ENCODE measurements at places on chromosomes 3 and 15.

DNA sequence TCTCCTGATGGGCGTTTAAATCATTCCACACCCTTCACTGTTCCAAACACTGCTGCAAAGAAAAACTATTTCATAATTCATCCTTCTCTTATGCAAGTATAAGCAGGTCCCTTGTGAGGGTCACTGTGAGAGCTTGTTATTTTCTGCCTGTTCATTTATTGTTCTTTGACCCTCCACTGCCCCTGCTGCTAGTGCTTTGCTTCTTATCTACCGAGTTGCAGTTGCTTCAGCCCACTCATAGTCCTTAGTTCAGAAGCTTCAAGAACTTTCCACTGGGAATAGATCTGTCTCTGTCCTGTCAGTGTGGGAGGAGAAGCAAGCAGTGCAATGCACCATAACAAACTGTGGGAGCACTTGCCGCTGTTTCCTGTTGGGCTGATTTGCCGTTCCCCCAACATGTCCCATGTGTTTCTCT is 39.8 kb downstream of the RIOX2 start:
- no peak for DNase-seq

GRCh38 chr15:78457101-78457500 is 19.1 kb downstream of the IREB2 start:
- DNase-seq = no peak

DNA sequence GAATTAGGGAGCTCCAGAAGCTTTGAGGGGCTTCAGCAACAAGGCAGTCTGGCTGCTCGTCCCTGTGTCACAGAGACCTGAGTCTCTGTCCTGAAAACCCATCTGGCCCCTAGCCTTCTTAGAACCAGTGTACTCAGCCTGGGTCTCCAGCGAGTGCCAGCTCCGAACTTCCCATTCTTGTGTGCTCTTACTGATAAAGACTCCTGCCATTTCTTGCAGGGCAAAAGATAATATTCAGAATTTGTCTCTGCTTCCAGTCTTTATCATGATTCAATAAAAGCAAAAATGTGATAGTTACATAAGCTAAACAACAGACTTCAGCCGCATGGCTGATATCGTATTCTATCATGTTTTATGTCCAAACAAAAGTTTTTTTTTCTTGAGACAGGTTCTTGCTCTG is 36.0 kb upstream of the BCL2A1 start:
- no peak for DNase-seq

DNA sequence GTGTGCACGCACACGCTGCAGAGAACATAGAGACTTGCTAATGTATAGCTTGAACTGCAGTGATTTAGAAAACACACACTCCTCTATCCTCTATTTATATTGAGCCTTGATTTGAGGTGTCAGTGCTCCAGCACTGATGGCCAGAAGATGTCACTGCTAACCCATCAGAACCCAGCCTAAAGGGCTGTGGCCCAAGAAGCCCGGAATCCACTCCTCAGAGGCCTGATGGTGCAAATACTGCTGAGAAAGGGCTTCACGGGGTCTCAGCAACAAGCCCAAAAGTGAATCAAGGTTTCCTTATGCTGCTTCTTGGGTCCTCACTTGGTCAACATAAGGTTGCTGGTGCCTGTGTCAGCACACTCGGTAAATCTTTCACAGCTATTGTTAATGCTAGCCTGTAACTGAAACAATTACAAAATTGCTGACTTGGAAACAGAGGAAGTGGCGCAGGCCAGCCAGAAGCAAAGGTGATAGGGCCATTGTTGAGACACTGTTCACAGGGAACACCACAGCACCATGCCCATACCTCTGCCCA is 60.3 kb downstream of the HEG1 start:
- peak; percentile 76 for DNase-seq

DNA sequence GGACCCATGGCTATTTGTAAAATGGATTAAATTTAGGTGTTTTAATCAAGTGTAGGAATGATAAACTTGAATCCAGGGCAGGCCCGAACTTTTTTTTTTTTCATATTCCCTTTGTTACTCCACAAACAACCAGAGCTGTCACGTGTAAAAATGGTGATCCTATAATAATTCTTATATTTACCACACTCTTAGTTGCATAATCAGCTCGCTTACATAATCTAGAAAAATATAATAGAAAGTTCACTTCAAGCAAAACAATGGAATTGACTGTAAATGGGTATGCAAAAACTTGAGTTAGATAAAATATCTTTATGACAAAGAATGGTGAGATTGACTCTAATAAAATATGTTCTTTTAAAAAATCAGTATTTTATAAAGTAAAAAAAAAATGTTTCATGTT is 2.1 kb upstream of the PAQR9 start:
- no peak for DNase-seq

DNA sequence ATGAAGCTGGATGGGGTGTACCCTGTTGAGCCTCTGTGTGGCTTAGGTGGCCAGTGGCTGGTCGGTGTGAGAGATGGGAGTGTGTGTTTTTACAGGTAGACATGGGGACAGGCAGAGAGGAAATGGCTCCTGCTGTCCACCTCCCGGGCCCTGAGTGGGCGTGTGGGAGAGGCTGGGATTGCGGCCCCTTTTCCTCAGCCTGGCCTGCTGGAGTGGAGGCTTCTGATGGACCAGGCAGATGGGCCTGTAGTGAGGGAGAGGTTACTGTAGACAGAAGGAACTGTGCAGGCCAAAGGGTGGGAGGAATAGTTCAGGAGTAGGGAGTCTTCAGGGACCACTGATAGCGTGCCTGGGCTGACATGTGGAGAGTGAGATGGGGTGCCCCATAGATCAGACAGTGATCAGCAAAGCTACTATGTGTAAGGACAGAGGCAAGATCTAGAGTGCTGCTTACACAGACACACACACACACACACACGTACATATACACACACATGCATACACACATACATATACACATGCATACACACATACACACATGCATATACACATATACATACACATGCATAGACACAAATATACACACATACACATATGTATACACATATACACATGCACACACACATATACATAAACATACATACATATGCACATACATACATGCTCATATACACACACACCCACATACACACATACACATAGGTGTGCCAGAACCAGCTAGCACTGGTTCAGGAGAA is 26.4 kb downstream of the ACAA1 start:
- DNase-seq = no peak

DNA sequence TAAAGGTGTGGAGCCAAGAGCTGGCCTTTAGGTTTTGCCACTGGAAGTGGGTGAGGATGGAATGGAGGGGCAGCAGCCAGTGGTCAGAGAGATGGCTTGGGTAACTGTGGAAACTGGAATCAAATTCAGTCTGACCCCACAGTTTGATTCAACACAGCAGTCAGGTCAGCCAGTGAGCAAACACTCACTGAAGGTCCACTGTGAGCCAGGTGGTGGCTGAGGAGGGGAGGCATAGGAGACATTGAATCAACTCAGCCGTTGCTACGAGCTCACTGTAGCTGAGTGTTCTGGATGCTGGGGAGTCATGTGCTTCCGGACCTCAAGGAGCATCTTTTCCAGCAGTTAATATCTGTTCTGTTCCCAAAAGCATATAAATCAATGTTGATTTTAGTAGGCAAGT is 37.5 kb downstream of the LPP start:
- DNase-seq = no peak

- no peak for DNase-seq
These were observed 12.3 kb downstream of the MEGF11 start for GRCh38 chr15:66241087-66241907.

DNA sequence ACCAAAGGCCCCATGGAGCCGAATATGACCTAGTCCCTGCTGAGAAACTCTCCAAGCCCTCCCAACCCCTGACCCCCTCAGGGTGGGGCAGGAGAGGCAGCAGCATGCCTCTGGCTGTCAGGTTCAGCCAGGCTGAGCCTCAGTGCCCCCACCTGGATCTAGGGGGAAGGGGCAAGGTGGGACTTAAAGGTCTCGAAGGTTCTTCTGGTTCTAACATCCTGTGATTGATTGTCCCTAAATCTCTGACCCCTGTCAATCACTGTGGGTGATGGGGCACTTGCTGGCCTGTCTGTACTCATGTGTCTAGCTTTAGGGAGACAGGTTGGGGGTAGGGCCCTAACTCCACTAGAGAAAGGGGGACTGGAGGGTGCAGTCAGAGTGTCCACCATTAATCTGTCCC is 13.8 kb downstream of the NBEAL2 start:
- no peak for DNase-seq

DNA sequence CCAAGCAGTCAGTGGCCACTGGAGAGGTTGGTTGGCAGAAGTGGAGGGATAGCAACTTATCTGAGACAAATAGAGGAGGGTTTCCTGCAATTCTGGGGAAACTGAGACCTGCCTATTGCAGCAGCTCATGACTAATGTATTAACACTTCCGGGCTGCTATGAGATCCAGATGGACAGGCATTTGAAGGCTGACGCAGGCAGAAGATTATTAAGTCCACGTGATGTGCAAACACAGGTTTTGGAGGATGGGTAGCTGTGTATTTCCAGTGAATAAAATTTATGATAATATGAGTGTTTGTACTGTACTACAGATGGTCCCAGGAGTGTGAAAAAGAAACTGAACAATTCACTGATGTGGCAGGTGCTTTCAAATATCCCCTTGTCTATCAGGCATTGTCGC is 28.5 kb upstream of the CFAP161 start:
- no peak for DNase-seq

- DNase-seq = no peak
These were observed 233.1 kb downstream of the VPS13C start for GRCh38 chr15:61827131-61827530.

DNA sequence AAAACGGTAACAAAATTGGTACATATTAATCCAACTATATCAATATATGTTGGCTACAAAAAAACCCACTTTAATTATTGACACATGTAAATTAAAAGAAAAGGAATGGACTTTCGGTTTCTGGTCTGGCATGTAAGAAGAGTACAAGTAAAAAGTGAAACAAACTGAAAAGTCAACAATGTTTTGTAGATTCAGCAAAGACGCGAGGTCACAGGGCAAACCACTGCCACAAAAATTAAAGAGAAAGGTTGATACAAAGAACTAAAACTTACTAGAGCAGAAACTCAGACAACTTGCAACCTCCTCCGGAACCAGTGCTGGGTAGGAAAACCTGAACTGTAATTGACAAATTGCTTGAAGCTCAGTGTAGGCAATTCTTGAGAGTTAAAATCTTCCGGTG is 110.6 kb upstream of the ARPP21 start:
- DNase-seq = no peak

- DNase-seq = no peak
These were observed 509.1 kb downstream of the SHQ1 start for GRCh38 chr3:72338942-72339669.

GRCh38 chr15:81087694-81088093 is 46.4 kb upstream of the CFAP161 start:
- DNase-seq = no peak

GRCh38 chr3:8555113-8555661 is 53.6 kb downstream of the LMCD1 start:
- no peak for DNase-seq

GRCh38 chr15:54273928-54274327 is 295.7 kb downstream of the UNC13C start:
- no peak for DNase-seq

GRCh38 chr3:179309225-179310078 is 13.4 kb upstream of the ZNF639 start:
- DNase-seq = no peak

GRCh38 chr15:85906640-85907039 is 111.9 kb upstream of the KLHL25 start:
- no peak for DNase-seq

DNA sequence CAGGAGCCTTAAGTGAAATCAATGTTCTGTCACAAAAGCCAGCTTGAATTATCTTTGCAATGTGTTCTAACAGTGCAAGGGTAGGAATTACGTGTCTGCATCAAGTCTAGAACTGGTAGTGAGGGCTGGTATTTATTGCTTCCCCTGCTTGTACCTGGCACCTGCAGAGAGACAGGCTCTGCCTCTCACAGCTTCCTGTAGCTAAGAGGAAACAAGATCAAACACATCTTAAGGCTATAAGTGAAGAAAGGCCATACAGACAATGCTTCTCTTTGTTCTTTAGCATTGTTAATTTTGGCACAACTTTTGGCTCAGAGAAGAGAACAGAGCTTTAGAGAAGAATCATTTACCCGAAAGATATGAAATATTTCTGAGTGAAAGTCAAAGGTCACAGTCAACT is 479.9 kb downstream of the GRM7 start:
- DNase-seq = no peak

DNA sequence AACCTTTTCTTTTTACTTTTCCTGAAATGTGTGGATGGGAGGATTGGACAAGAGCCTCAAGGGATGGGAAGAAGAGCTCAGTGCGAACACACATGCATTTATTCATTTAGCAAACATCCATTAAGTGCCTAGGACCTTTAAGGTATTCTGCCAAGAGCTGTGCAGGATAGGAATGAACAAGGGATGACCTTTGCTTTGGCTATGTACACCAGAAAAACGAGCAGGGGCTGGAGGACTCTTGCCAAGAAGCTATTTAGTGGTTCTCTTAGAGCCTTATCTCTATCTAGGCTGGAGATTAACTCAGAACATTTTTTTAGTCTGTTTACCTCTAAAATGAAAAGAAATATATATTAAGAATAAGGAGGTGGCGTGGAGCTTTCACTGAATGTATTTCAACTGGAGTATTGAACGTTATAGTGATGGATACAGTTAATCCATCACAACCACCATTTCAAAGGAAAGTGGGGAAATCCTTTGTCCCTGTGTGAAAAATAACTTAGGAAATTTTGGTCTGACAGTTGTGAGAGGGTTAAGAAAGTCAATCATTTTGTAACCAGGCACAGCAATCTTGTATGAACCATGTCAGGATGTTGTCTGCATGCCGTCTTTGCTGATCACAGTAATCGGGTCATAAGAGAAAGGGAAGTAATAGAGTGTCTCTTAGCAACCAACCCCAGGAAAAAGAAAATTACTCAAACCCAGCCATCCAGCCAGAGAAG is 279.0 kb downstream of the LPP start:
- no peak for DNase-seq

GRCh38 chr3:184757022-184757651 is 45.3 kb upstream of the MAGEF1 start:
- DNase-seq = no peak

- DNase-seq = no peak
These were observed 33.6 kb upstream of the ETV5 start for GRCh38 chr3:186142393-186142932.

GRCh38 chr15:51227940-51228732 is 110.3 kb downstream of the CYP19A1 start:
- no peak for DNase-seq

DNA sequence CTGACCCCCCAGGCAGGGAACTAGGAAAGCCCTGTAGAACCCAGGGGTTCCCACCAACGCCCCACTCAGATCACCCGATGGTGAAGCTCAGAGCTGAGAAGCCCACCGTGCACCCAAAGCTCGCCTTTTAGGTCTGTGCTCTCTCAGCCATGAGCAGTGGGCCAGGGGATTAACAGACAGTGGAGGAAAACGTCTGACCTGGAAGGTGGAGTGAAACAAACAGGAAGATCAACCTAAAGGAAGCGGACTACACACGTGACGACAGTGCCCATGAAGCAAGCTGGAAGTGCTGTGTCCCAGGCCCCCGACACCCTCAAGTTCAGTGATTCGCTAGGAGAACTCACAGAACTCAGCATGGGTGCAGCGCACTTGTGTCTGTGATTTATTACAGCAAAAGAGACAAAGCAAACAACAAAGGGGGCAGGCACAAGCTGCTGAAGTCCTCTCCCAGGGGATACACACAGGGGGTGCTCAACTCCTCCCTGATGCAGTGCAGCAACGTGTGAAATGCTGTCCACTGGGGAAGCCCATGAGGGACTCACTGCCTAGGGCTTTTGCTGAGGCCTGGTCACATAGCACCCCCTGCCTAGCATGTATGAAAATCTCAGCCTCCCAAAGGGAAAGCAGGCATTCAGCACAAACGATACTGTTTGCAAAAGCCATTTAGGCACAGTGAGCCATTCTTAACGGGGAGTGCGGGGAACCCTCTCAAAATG is 43.5 kb downstream of the CFAP92 start:
- peak; percentile 54 for DNase-seq

- no peak for DNase-seq
These were observed 141.0 kb downstream of the TMCO5A start for GRCh38 chr15:38075466-38075865.
